Jurkat, Clone E6-1 (cell line): ENCODE measurements at places on chromosomes 6 and 20.

DNA sequence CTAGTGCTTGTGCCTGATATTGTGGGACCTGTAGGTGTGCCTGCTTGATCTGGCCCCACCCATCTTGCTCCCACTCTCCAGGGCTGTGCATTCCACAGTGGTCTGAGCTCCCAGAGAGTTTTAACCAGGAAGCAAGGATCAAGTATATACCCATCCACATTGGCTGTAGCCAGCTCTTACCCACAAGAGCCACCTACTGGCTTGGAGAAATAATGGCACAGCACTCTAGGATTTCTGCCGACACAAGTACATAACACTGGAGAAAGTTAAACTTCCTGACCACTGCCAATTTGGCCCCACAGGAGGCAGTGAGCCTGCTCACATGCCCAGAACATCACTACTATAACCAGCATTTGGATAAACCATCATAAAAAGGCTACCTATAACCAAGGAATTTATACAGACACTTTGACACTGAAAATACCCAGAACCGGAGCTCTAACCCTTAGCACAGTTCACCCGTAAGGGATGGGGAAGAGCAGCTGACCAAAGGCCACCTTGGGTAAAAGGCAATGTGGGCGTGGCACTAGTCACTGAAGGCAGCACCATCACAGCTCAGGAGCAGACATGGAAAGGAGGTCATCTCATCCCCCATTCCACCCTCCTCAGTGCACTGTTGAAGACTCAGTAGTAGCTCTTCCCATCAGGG is 440.4 kb downstream of the BTBD3 start:
- peak; percentile 10 for DNase-seq

GRCh38 chr6:4853782-4854511 is 77.7 kb downstream of the CDYL start:
- DNase-seq = no peak

DNA sequence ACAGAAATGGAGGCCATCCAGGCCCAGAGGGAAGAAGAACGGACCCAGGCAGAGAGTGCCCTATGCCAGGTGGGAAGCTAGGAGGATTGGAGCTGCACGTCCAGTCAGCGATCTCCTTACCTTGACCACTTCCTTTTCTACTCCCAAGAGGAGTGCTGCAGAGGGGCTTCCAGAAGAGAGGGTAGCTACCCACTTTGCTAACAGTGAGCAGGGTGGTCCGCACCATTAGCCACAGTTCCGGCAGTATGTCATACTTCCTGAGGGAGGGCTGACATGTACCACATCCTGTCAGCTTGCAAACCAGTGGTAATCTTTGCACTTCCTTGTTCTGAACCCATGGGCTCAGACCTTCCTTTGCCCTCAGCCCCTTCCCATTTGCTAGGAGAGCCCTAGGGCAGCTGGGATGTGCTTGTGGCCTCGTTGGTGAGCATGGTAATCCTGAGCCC is 35.4 kb downstream of the CEP250 start:
- DNase-seq = peak; percentile 86

- DNase-seq = no peak
Observed at GRCh38 chr6:138250053-138250452, 31.8 kb upstream of the PBOV1 start.

DNA sequence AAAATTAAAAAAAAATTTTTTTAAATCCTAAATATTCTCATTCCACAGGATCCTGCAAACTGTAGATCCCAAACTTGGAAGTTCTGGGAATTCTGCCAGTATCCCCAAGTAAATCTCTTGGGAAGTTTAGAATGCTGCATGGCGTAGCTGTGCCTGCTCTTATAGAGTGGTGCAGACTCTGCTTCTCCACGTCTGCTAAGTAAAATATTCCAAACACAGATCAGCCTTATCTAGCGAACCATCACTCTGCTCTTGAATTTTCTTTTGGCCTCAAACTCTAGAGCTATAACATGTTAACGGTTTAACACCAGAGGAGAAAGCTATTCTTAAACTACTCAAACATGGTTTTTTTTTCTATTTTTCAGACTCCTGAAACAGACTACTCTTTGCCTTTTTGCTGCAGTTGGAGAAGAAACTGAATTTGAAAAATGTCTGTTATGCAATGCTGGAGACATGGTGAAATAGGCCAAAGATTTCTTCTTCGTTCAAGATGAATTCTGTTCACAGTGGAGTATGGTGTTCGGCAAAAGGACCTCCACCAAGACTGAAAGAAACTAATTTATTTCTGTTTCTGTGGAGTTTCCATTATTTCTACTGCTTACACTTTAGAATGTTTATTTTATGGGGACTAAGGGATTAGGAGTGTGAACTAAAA is 138.5 kb upstream of the AKAP12 start:
- DNase-seq = no peak

GRCh38 chr6:130671577-130671976 is 155.6 kb upstream of the SMLR1 start:
- no peak for DNase-seq

- DNase-seq = no peak
Observed at GRCh38 chr6:36979347-36979742, 6.7 kb downstream of the MTCH1 start.

GRCh38 chr6:26501482-26501986 is 1.4 kb downstream of the BTN1A1 start:
- DNase-seq = no peak

DNA sequence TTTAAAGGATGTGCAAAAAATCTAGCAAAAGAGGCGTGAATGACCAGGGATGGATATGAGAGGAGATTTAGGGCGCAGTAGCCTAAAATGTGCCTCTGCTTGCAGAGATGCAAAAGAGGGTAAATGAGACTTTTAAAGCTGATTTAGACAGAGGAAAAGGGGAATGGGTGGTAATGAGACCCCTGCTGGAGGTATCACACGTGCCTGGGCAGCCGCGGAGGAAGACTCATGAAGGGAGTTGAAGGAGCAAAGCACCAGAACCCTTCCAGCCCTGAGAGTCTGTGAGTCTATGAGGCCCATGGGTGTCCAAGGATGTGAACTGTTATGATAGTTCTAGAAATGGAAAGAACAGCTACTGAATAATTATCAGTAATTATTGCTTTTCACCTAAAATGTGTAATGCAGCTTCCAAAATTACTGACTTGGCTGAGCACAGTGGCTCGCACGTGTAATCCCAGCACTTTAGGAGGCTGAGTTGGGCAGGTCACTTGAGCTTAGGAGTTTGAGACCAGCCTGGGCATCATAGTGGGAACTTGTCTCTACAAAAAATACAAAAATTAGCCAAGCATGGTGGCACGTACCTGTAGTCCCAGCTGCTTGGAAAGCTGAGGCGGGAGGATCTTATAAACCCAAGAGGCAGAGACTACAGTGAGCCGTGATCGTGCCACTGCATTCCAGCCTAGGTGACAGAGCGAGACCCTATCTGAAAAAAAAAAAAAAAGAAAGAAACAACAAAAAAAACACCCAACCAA is 38.2 kb upstream of the TIAM2 start:
- DNase-seq = no peak

GRCh38 chr20:11712639-11713160 is 205.0 kb upstream of the BTBD3 start:
- DNase-seq = no peak

DNA sequence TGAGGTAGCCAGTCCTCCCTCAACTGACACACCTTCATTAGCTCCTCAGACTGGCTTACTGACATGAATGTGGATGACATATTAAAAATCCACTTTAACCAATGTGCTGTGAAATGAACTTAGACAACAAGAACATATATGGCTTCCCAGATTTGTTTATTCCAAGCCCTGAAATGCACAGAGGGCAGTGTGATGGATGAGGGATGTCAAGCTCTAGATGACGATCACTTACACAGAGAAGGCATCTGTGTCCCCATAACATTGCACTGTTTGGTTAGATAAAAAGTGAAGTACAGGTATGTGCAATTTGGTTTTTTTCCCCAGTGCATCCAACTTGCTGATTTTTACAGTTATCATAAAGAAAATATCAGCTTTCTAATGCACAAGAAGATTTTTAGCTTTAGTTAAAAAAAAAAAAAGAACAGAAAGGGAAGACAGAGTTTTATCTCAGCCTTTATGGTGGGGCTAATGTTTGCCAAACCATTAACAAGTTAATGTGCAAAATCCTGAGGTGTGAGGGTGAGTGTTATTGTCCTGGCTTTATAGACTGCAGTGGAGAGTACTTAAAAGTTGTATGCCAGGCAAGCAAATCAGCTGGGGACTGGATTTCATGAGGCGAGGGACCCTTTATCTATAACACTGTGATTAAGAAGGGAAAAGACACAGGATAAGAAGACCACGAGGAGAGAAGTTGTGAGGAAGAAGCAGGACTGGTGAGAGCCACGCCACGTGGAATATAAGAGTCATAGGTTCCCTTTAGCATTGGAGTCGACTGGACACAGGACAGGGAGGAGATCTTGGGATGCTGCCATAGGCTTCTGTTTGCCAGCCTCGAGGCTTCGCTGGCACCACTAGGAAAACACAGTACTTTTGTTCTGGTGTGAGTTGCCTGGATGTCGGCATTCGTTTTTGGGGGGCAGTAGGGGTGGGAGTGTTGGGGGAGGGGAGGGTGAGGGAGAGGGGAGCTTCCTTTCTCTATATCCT is 90.0 kb upstream of the BACH2 start:
- no peak for DNase-seq

DNA sequence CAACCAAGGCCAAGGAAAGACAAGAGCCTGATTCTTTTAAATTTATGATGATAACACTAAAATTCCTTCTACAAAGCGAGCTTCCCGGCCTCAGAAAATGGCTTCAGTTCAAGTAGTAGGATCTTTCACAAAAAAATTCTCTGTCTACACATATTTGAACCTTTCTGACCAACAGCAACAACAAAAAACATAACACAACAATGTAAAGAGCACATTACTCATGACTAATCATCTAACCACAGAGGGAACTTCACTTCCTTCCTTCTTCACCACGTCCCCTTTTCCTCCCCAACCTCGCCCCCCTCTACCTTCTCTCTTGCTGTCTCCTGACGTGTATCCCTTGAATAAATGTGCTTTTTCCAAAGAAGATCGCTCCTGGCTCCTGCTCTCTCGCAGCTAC is 228.2 kb downstream of the MYLK4 start:
- DNase-seq = no peak

GRCh38 chr20:13428684-13429083 is 207.6 kb downstream of the ISM1 start:
- DNase-seq = no peak

DNA sequence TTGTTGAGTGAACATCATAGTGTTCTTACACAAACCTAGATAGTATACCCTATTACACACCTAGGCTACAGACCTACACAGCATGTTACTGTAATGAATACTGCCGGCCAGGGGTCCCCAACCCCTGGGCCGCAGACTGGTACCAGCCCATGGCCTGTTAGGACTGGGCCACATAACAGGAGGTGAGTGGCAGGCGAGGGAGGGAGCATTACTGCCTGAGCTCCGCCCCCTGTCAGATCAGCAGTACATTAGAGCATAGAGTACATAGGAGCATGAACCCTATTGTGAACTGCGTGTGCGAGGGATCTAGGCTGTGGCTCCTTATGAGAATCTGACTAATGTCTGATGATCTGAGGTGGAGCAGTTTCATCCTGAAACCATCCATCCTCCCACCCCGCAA is 126.3 kb downstream of the PRND start:
- no peak for DNase-seq

GRCh38 chr6:65707126-65707826 is at the start of gene EYS:
TSS of gene EYS (minus strand) at chr6:65707226. CDS start at chr6:65495410, 211,816 bp downstream.
- DNase-seq = no peak

DNA sequence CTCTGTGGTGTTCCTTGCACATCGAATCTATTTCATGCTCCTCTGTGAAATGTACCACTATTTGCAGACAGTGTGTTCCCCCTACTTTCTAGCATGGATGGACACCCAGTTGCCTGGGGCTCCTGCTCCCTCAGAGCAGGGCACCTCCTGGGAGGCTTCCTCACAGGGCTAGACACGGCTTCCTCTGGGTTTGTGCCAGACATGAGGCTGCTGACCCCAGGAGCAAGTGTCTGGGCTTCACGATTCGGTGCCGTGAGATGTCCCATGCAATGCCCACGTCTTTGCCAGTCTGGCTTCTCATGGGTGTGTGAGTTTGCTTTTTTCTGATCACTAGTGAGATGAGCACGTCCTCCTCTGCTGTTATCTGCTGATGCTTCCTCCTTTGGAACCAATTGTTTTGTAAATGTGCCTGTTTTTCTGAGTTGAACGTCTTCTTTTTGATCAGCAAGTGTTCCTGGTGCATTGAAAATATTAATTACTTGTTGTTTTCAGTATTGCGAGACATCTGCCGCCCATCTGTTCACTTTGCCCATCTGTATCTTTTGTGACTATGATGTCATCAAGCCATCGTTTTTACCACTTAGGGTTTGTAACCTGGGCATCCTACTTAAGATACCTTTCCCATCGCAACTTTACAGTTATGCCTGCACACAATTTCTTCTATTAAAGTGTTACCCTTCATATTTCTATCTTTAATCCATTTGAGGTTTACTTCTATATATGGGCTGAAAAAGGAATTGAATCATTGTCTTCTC is 92.0 kb downstream of the TTLL2 start:
- DNase-seq = no peak

- DNase-seq = no peak
Observed at GRCh38 chr6:160929361-160929760, 62.2 kb upstream of the MAP3K4 start.

DNA sequence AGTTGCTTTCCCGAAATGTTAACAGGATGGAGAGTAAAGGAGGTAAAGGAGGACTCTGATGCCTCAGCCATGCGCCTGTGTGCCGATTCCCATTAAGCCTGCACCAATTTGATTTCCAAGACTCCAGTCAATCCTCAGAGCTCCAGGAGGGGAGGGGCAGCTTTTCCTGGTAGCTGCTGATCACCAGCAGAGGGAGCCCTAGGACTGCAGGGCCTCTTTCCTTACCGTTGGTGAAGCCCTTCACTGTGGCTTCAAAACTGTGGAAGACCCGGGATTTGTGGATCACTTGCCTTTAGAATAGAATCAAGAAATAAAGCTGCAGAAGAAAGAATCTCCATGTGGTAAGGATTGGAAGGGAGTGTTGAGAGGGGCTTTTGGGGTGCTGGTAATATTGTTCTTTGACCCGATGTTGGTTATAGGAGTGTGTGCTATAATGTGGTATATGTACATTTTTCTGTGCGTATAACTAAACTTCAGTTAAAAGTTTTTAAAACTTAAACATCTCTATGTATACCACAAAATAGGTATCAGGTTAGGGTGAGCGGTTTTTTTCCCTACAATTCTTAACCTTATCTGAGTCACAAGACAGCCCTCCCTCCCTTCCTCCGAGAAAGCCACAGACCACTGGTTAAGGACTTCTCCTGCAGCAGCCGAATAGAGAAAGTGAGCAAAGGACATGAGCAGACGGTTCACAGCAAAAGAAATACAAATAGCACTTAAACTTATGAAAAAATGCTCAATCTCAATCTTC is 6.9 kb upstream of the OSER1 start:
- peak; percentile 90 for DNase-seq

DNA sequence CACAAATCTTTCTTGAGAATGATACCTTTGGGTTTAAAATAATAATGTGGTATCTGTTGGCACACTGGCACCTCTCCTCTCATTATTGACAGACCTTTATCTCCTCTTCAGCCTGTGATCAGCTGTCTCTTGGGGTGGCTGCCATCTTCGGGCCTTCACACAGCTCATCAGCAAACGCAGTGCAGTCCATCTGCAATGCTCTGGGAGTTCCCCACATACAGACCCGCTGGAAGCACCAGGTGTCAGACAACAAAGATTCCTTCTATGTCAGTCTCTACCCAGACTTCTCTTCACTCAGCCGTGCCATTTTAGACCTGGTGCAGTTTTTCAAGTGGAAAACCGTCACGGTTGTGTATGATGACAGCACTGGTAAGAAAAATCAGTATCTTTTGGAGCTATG is 232.8 kb downstream of the GRIK2 start:
- no peak for DNase-seq

- no peak for DNase-seq
Observed at GRCh38 chr6:128397996-128398395, 122.4 kb downstream of the PTPRK start.

- peak; percentile 83 for DNase-seq
Observed at GRCh38 chr20:63434599-63435378, 37.7 kb downstream of the KCNQ2 start.
